ENCODE measurements at places on chromosomes 12 and 14.
A peak's percentile ranks its signal among the peaks of the same experiment; 100 is the strongest.

DNA sequence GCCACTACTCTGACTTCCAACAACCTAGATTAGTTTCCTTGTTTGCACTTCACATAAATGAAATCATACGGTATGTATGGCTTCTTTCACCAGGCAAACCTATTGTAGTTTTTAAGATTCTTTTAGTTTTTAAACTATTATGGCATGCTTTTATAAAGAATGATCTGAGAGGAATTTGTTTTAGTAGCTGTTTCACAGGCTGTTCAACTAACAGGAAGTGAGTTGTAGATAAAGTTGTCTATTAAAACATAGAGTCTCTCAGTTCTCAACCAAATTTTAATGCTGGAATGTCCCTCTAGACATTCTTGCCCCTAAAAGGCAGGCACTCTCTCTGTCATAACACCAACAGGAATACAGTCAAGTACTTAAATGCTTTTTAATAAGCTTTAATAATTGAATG lies 102.7 kb upstream of the DACT1 start:
- no peak for DNase-seq

GRCh38 chr14:34157651-34158050 lies 206.8 kb upstream of the EGLN3 start:
- DNase-seq, result no peak

- DNase-seq, result no peak
These were observed 226.1 kb upstream of the RTL1 start for GRCh38 chr14:101129521-101130167.

- peak; percentile 31 for DNase-seq
These were observed 30.0 kb downstream of the GALNT4 start for GRCh38 chr12:89494411-89495231.

DNA sequence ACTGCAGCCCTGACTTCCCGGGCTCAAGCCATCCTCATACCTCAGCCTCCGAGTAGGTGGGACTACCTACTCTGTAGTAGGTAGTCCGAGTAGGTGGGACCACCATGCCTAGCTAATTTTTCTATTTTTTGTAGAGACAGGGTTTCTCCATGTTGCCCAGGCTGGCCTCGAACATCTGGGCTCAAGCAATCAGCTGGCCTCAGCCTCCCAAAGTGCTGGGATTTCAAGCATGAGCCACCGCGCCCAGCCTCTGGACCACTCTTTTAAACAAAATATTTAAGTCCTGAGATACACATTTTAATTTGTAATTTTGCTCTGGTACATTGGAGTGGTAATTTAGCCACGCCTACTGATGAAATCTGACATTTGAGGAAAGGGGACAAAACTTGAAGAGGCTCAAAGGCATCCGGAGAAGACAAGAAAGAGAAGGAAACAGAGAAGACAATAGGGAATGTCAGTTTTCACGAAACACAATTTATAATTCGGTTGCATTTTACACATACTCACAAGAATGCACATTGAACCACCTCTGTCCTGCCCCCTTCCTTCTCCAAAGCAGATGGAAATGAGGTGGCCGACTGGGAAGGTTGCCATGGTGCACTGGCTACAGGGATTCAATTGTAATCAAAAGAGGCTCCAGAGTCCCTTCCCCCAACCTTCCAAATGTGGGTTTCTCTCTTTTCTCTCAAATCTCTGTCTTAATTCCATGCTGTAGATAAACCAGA lies 9.7 kb upstream of the TUBA1A start:
- no peak for DNase-seq

GRCh38 chr12:31008241-31008761 lies 65.4 kb upstream of the DDX11 start:
- no peak for DNase-seq

DNA sequence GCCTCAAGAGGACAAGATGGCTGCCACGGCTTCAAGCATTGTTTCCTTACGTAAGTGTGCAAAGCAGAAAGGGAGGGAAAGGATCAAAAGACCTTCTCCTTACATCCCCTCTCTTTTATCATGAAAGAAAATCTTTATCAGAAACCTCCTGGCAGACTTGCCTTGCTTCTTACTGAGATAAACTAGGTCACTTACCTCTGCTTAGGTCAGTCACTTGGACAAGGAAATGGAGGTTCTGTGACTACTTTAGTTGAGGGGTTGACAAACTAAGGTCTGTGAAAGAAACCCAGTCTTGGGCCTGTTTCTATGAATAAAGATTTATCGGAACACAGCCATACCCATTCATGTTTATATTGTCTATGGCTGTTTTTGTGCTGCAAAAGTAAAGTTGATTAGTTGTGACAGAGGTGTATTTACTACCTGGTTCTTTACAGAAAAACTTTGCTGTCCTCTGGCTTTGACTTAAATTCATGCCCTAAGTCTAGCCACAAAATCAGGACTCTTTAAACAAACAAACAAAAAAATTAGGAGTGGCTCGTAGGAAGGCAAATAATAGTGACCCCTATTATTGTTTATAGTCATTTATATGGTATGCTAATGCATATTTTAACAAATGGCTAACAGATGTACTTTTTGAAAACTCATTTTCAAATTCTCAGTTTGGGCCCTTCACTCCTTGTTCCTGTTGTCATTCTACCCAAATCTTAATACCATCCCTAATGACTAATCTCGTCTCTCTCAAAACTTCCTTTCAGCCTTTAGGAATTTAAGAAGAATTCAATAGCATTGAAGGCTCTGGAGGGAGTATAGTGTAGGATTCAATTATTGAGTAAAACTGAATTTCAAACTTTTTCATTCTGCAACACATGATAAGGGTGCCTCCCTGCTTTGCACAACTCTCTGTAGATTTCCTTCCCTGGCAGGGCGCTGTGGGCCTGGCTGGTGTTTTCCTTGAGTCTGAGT lies 42.0 kb upstream of the ATP2B1 start:
- DNase-seq, result no peak

DNA sequence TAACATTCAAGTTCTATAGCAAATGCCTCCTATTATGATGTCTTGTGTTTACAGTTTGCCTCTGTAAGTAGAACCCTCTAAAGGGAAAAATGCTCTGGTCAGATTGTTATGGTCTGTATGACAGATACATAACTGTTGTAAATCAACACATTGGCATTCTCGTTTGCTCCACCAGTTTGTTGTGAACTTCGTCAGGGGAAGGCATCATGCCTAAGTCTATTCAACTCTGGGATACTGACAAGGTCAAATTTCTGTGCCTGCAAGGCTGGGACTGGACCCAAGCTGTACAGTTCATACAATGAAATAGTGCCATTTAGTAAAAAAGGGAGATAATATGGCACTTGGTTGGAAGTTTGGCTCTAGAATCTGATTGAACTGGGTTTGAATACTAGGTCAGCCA lies 392.3 kb downstream of the RAD51B start:
- DNase-seq, result no peak

- no peak for DNase-seq
These were observed 97.6 kb downstream of the GARIN6 start for GRCh38 chr12:99745121-99745520.

GRCh38 chr12:44674875-44675274 lies 201.2 kb downstream of the NELL2 start:
- DNase-seq, result no peak

All from stimulated activated CD4-positive, alpha-beta T cell treated with anti-CD3 and anti-CD28 coated beads, Interleukin-15, amount 100 ng/mL, for 48 hours (primary cell).